Uterus (tissue), 4 donors: ENCODE measurements at places on chromosomes 16 and 17.
A peak's percentile ranks its signal among the peaks of the same experiment; 100 is the strongest.

DNA sequence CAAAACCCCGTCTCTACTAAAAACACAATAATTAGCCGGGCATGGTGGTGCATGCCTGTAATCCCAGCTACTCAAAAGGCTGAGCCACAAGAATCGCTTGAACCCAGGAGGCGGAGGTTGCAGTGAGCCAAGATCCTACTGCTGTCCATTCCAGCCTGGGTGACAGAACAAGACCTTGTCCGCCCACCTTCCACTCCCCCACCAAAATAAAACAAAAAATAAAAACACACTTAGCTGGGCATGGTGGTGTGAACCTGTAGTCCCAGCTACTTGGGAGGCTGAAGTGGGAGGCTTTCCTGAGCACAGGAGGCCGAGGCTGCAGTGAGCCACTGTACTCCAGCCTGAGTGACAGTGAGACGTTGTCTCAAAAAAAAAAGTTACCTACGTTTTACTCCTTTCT, 3.2 kb downstream of the PPM1E start:
- no peaks in the 10 kb centered on the region for H3K4me1 ChIP-seq
- no peaks in the 10 kb centered on the region for H3K36me3 ChIP-seq
- no peak overlapping the region for H3K4me3 ChIP-seq
- H3K27me3 ChIP-seq: no peaks in the 10 kb centered on the region

DNA sequence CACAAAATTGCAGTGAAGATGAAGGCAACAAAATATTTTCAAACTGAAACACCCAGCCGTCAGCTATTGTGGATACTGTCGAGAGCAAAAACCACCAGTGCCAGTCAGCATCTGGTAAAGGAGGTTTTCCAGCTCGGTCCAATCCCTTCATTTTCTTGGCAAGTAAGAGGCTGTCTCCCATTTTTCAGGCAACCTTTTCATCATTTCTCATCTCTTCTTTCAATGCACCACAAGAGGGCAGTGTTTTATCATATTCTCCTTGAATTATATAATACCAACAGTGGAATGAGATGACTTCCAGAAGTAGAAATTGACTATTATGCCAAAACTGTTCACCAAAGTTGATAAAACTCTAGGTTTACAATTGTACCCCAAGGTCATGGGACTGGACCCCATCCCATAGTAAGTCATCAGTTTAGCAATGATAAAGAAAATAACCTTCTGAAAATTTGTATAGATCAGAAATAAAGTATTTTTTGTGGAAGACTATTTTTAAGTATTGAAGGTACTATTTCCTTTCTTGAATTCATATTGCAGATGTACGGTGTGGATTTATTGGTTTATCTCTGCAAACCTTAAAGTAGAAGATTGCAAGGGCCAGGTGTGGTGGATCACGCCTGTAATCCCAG, 16.8 kb downstream of the NQO1 start:
- no peaks in the 10 kb centered on the region for H3K27me3 ChIP-seq
- no peak for DNase-seq
- H3K4me1 ChIP-seq: no peaks in the 10 kb centered on the region
- no peaks in the 10 kb centered on the region for H3K36me3 ChIP-seq

- H3K4me3 ChIP-seq: peak overlapping the region; percentile 75
- peaks cover 14% of the 10 kb centered on the region for H3K4me1 ChIP-seq
- H3K27ac ChIP-seq: peak overlapping the region; percentile 91
Observed at GRCh38 chr17:752620-753219, 656 bp upstream of the GEMIN4 start.

DNA sequence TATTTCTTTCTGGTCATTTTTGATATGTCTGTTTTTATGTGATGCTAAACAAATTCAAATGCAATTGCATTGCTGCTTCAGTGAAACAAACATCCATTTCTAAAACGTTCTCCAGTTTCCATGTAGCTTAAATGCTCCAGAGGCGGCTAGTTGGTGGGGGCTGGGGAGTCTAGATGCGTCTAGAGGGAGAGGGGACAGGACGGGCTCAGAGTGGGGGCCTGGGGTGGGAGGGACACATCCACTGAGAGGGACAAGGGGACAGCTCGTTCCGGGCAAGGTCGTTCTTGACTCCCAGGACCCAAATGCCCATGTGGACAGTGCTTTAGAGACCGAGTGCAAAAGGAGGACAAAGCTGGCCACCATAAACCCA, 102.3 kb downstream of the FOXL1 start:
- no peak overlapping the region for H3K4me3 ChIP-seq
- H3K4me1 ChIP-seq: no peaks in the 10 kb centered on the region
- DNase-seq: no peak

DNA sequence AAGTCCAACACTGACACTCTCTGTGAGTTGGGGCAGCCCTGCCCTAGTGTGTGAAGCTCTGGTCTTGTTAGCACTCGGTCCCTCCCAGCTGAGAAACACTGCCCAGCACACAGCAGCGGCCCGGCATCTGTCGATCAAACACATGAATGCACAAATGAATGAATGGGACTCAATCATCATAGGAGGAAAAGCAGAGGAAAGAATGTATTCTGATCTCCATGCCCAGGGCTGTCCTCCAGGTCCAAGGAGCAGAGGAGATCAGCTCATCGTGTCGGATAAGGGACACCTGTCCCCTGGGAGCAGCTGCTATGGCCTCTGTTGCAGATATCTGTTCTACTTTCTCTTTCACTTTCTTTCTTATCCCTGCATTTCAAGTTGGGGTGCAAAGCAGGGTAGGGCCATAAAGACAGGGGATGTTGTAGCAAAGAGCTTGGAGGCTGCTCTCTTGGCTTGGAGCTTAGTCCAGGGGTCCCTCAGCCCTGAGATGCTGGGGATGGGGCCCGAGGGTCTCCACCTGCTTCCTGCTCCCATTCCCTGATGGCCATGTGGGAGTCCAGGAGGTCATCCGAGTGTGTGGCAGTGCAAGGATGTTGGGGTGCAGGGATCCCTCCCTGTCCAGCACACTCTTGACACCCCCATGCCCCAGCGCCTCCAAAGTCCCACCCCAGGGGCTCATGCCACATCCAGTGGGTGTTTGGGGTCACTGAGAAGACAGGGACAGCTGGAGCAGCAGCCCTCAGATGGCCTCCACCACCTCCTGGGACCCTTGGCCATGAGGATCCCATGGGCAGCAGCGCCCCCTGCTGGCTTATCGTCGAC, 88.2 kb downstream of the IRF8 start:
- H3K4me3 ChIP-seq: no peak overlapping the region
- H3K36me3 ChIP-seq: no peaks in the 10 kb centered on the region
- no peaks in the 10 kb centered on the region for H3K4me1 ChIP-seq
- H3K27ac ChIP-seq: no peak overlapping the region
- no peaks in the 10 kb centered on the region for H3K27me3 ChIP-seq

DNA sequence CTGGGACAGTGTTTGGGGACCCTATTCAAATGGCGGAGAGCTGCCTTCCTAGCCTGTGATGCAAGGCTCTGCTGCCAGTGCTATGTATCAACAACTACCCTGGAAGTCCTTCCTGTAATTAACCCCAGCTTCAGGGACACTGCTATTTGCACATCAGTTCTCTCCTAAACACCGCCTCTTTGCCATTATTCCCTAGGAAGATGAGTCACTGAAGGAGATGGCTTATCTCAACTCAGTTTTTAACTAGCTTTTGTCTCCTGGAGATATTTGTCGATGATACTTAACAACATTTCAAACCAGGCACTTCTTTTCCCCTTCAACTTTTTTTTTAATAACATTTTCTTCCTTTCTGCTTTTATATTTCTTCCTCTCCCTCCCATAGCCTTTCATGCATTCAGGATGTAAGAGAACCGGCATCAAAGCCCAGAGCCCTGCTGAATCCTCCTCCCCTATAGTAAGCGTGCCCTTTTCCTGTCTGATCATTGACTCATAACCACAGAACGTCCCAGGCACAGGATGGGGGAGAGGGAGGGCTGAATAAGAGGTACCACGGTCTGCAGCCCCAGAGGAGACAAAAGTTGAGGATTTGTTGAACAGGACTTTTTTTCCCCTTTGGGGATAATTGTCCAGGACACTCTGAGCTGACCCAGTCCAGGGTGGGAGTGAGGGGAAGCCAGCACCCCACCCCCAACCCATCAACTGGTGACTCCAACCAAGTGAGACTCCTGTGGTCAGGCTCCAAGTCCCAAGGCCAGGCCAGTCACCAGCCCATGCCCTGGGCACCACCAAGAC, 387.8 kb upstream of the SALL1 start:
- no peaks in the 10 kb centered on the region for H3K4me1 ChIP-seq
- no peak overlapping the region for H3K27ac ChIP-seq
- no peaks in the 10 kb centered on the region for H3K27me3 ChIP-seq
- no peaks in the 10 kb centered on the region for H3K36me3 ChIP-seq
- no peak overlapping the region for H3K4me3 ChIP-seq

- H3K27me3 ChIP-seq: no peaks in the 10 kb centered on the region
- no peak for DNase-seq
- H3K4me1 ChIP-seq: no peaks in the 10 kb centered on the region
- H3K27ac ChIP-seq: peak overlapping the region; percentile 97
- H3K36me3 ChIP-seq: no peaks in the 10 kb centered on the region
Observed at GRCh38 chr16:2881783-2882649, 999 bp upstream of the FLYWCH2 start.

DNA sequence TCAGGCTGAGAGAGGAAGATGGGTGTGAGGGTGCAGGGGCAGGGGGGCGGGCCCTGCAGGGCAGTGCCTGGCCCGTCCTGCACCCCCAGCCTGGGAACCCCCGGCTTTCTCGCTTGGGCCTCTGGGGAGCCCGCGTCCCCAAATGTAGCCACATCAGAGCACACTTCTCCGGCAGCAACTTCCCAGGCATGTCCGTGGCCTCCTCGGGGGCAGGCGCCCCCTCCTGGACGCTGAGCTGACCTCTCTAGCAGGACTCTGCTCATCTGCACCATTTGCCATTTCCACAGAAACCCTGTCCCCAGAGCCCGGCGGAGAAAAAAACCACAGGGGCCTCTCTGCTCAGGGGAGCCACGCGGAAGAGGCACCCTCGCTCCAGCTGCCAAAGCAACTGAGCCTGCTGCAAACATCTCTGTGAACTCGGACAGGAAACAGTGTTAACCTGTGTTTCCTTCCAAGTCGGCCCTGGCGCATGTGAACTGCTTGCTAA, 63.4 kb downstream of the KLHDC4 start:
- no peak for DNase-seq
- no peak overlapping the region for H3K27ac ChIP-seq
- H3K4me1 ChIP-seq: no peaks in the 10 kb centered on the region
- no peak overlapping the region for H3K4me3 ChIP-seq
- no peaks in the 10 kb centered on the region for H3K27me3 ChIP-seq

GRCh38 chr17:2369039-2369438, 31.7 kb downstream of the SGSM2 start:
- H3K4me3 ChIP-seq: no peak overlapping the region
- no peaks in the 10 kb centered on the region for H3K27me3 ChIP-seq
- H3K4me1 ChIP-seq: no peaks in the 10 kb centered on the region
- DNase-seq: no peak

- DNase-seq: no peak
- peaks cover 7% of the 10 kb centered on the region for H3K4me1 ChIP-seq
- no peaks in the 10 kb centered on the region for H3K36me3 ChIP-seq
Observed at GRCh38 chr17:82229698-82230608, 1.1 kb downstream of the SLC16A3 start.

GRCh38 chr17:47203984-47204721, 5.0 kb upstream of the MYL4 start:
- H3K4me1 ChIP-seq: no peaks in the 10 kb centered on the region
- peak overlapping the region; percentile 49 for H3K27ac ChIP-seq
- H3K4me3 ChIP-seq: no peak overlapping the region
- no peak for DNase-seq
- no peaks in the 10 kb centered on the region for H3K36me3 ChIP-seq

- no peaks in the 10 kb centered on the region for H3K27me3 ChIP-seq
- DNase-seq: no peak
- H3K36me3 ChIP-seq: no peaks in the 10 kb centered on the region
- no peak overlapping the region for H3K4me3 ChIP-seq
- no peaks in the 10 kb centered on the region for H3K4me1 ChIP-seq
- no peak overlapping the region for H3K27ac ChIP-seq
Observed at GRCh38 chr16:17643935-17644334, 173.2 kb upstream of the XYLT1 start.

DNA sequence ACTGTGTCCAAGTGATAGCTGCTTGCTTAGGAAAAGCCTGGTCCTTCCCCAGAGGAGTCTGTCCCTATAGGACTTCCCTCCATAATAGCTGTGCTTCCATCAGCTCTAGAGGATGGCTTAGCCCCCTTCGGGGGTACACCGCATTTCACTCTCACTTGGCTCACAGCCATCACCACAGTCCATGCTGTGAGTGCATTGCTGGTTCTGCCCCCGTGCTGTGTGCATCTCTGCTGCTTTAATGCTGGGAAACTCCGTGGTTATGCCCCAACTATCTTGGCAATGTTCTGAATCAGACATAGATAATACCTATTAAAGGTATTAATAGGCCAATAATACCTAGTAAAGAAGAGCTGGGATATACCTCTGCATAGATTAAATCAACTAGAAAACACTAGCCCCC, 58.3 kb downstream of the SIAH1 start:
- no peaks in the 10 kb centered on the region for H3K27me3 ChIP-seq
- no peak for DNase-seq
- no peak overlapping the region for H3K4me3 ChIP-seq
- H3K4me1 ChIP-seq: no peaks in the 10 kb centered on the region
- H3K36me3 ChIP-seq: no peaks in the 10 kb centered on the region
- no peak overlapping the region for H3K27ac ChIP-seq

DNA sequence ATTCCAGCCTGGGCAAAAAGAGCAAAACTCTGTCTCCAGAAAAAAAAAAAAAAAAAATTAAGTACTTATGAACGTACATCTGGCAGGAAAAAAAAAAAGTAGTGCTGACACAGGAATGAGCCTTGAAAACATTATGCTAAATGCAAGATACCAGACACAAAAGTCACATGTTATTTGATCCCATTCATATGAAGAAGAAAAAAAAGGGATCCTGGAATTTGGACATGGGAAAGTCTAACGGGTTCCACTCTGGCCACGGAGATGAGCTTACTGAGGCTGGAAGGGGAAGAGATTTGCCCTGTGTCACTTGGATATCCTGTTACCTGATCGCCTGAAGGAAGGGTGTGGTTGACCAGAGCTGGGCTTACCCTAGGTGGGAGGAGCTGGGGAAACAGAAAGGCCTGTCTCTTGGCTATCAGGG, 251.9 kb downstream of the PARN start:
- H3K4me3 ChIP-seq: no peak overlapping the region
- no peaks in the 10 kb centered on the region for H3K4me1 ChIP-seq
- no peak for DNase-seq
- H3K36me3 ChIP-seq: no peaks in the 10 kb centered on the region

GRCh38 chr17:8073627-8074484, 13.7 kb downstream of the ALOX12B start:
- H3K27ac ChIP-seq: no peak overlapping the region
- H3K36me3 ChIP-seq: no peaks in the 10 kb centered on the region
- H3K4me3 ChIP-seq: no peak overlapping the region

DNA sequence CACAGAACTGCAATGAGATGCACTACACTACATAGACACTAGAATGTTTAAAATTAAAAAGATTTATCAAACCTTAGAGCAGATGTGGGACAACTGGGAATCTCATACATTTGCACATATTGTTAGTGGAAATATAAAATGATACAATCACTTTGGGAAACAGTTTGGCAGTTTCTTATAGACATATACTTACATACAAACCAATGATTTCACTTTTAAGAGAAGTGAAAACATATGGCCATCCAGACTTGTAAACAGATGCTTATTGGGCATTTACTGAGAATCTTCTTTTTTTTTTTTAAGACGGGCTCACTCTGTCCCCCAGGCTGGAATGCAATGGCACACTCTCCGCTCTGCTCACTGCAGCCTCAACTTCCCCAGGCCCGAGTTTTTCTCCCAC, 50.1 kb downstream of the AXIN2 start:
- DNase-seq: no peak
- no peaks in the 10 kb centered on the region for H3K4me1 ChIP-seq
- H3K4me3 ChIP-seq: no peak overlapping the region

GRCh38 chr17:28863953-28864352, 9.1 kb downstream of the ERAL1 start:
- H3K27me3 ChIP-seq: no peaks in the 10 kb centered on the region
- H3K36me3 ChIP-seq: no peaks in the 10 kb centered on the region
- H3K4me3 ChIP-seq: no peak overlapping the region
- no peaks in the 10 kb centered on the region for H3K4me1 ChIP-seq
